ENCODE measurements at places on chromosomes 11 and 22.

- no peak for DNase-seq
Observed at GRCh38 chr22:36573815-36574363, 44.9 kb upstream of the EIF3D start.

- DNase-seq = no peak
Observed at GRCh38 chr11:100851584-100852152, 164.6 kb downstream of the ARHGAP42 start.

DNA sequence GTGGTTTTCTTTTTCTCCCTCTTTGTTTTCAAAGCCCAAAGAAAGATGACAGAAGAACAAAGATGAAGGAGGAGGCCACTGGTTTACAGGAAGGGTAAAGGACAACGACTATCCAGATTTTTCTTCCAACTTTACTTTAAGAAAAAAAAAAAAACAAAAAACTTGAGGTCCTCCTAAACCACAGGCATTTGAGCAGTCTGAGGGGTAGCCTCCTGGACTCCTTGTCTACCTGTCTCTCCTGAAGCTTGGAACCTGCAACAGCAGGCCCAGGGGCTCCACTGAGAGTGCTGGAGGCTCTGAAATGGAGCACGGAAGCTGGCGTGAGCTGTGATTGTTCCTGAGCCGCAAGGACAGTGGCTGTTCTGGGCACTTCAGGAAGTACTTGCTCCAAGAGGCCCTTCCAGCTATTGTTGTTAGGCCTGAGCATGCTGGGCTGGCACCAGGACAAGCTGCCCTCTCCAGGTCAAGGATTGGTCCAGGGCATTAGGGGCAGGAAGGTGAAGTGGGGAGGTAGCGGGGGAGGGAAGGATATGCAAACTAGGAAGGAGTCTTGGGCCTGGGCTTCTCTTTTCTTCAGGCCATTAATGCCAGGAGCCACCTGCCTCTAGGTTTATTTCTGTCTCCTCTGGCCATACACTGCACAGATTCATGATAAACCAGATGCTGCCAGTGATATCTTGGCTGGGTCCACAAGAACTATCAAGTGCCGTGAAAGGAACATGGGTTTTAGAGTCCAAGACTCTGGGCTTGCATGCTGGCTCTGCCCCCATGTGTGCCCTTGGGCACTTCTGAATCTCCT, 147.3 kb downstream of the CCDC34 start:
- no peak for DNase-seq

DNA sequence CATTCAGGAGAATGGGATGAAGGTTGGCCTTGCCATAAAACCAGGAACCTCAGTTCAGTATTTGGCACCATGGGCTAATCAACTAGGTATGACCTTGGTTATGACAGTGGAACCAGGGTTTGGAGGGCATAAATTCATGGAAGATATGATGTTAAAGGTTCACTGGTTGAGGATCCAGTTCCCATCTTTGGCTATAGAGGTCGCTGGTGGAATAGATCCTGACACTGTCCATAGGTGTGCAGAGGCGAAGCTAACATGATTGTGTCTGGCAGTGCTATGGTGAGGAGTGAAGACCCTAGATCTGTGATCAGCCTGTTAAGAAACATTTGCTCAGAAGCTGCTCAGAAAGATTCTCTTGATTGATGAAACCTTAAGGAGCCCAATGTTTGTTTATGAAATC, 5.7 kb downstream of the NF2 start:
- DNase-seq = no peak

DNA sequence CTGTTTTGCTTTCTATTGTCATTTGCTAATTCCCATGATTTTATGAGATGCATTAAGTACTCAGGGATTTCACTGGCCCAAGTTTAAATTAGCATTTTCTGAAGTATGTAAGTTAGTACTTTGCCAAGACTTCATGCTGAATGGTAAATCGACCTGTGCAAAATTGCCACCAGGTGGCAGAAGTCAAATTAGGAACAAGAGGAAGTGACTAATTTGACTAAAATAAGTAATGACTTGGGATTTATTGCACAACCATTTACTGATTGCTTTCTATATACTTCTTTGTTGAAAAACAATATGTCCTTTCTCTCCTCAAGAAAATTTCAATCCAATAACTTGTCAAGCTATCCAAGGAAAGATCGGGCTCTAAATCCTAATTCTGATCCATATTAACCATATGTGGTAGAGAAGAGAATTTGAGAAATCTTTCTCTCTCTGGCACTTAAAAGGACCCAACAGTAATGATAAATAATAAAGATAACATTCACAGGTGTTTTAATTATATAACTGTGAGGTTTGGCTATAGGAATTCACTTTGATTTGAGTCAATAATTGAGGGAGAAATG, 253.7 kb upstream of the CHORDC1 start:
- no peak for DNase-seq

DNA sequence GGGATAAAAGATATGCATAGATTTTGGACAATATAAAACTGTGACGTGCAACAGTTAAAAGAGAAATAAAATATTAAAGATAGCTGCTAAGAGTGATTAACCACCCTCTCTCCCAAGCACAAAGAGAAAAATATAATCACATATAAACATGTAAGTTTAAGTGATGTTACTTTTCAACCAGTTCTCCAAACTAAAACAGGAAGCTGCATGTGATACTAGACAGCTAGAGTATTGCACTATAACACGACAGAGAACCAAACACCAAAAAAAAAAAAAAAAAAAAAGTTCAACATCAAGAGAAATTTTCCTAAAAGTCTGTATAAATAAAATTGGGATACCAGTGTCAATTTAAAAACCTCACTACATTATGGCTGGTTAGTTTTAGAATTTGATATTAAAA, 79.1 kb downstream of the PICALM start:
- no peak for DNase-seq

- DNase-seq = no peak
Observed at GRCh38 chr11:27328614-27329013, 34.4 kb downstream of the CCDC34 start.

GRCh38 chr11:27391331-27392015, 28.5 kb upstream of the CCDC34 start:
- DNase-seq = no peak

- DNase-seq = no peak
Observed at GRCh38 chr11:14642873-14643696, 519 bp upstream of the PDE3B start.

DNA sequence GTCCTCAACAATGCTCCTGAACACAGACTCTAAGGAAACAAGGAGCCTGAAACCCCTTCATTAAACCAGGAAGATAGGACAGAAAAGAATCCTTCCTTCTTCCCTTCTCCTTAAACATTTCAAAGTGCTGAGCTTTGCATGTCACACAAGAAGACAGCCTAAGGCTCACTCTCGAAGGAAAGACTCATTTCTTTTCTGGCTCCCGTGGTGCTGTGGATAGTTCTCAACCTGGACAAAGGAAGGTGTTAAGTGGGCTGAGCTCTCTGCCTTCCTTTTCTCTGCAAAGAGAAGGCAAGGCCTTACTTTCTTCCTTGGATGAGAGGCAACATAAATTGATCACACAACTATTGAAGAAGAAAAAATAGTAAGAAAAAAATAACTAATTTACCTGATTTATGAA, 452.4 kb upstream of the DDI1 start:
- DNase-seq = no peak

- DNase-seq = no peak
Observed at GRCh38 chr22:16568425-16568758, 24.2 kb downstream of the CCT8L2 start.

DNA sequence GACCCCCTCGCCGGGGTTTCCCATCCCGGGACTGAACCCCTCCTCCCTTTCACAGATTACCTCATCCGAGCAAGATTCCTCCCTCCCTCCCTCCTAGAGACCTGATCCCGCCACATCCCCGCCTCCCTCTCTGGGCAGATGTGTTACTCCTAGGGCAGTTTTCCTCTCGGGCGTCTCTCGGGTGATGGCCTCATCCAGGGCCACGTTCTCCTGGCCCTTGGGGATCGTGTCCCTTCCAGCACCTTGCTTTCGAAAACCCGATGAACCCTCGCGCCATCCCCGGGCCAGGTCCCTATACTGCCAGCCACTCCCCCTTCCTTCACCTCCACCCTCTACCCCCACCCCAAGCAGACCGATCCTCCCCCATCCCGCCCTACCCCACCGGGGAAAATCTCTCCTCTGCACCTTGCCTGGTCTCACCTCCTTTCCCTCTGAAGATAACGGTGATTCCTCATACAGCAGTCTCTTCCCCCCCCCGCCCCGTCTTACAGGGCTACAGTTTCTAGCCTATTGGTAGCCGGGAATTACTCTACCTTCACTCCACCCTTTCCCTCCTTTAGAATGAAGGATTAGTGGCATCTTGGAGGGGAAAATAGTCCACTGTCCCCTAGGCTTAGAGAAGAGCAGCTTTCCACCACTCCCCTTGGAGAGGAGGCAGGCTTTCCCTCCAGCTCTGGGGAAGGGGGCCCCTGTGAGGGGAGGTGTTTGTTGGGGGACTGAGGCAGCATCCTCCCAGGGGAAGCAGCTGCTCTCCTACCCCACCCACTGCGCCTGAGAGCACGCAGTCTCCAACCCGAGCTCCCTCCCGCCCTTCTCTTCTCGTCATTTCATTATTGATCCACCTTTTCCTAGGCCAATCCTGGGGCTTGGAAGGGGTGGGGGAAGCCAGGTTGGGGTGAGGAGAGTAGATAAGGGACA, 1.2 kb downstream of the KMT2A start:
- no peak for DNase-seq

- DNase-seq = no peak
Observed at GRCh38 chr11:63843041-63843440, 4.1 kb downstream of the MARK2 start.

GRCh38 chr11:44446366-44446762, 119.1 kb upstream of the CD82 start:
- no peak for DNase-seq

- no peak for DNase-seq
Observed at GRCh38 chr11:39367534-39367933, 2091.9 kb downstream of the LRRC4C start.

- no peak for DNase-seq
Observed at GRCh38 chr11:19853920-19854319, 141.3 kb downstream of the NAV2 start.

DNA sequence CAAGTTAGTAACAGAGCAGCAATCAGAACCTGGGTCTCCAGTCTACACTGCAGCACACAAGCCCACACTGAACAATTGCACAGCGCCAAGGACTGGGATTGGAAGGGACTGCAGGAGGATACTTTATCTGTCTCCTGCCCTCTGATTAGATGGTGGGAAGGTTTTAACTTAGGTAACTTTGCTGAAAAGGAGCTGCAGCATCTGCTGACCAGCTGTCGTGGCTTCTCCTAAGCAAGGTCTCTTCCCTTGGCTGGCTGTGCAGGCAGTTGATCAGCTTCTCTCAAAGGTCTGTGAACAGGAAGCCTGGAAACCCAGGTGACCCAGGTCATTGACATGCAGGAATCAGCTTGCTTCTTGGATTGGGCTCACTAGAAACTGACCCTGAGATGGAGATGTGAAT, 82.4 kb downstream of the ISX start:
- DNase-seq = no peak

- DNase-seq = no peak
Observed at GRCh38 chr11:10892250-10892649, 34.4 kb upstream of the ZBED5 start.

- peak; percentile 21 for DNase-seq
Observed at GRCh38 chr11:100563541-100564280, 123.4 kb upstream of the ARHGAP42 start.

DNA sequence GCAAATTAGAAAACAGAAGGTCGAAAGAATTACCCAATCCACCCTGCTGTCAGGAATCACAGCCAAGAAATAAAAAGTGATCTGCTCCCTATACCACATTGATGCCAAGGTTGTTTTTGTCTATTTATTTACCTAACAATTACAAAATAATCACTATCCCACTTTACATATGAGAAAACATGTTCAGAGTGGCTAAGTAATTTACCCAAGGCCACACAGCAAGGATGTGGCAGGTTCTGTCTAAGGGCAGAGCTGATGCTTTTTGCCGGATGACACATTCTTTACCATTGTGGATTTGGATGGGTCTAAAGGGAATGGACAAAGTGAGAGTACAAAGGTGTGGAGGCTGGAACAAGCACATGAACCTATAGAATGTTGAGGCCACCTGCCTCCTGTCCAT, 460.7 kb downstream of the INSC start:
- DNase-seq = no peak

GRCh38 chr11:100676901-100677300, 10.2 kb upstream of the ARHGAP42 start:
- DNase-seq = no peak

- no peak for DNase-seq
Observed at GRCh38 chr22:30877662-30878515, 90.7 kb downstream of the MORC2 start.

DNA sequence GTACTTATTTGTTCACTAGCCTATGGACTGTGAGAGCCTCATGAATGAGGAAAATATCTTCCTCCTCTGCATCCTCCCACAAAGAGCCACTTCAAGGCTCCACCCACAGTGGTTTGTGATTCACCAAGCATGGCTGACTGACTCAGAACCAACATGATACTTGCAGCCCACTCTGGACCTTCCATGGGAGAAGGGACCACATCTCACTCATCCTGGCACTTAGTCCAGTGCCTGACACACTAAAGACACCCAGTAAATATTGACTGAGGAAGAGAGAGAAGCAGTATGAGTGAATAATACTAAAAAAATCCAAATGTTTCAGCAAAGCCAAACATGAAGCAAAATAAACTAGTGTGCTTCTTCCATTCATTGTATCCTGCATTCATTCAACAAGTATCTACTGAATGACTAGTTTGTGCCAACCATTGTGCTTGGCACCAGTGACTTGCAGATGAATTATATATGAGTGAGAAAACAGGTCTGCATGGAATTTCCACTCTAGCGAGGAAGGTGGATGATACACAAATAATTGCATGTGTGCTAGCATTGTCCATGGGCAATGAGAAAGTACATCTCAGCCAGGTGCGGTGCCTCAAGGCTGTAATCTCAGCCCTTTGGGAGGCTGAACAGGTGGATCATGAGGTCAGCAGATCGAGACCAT, 54.9 kb upstream of the BLID start:
- no peak for DNase-seq

DNA sequence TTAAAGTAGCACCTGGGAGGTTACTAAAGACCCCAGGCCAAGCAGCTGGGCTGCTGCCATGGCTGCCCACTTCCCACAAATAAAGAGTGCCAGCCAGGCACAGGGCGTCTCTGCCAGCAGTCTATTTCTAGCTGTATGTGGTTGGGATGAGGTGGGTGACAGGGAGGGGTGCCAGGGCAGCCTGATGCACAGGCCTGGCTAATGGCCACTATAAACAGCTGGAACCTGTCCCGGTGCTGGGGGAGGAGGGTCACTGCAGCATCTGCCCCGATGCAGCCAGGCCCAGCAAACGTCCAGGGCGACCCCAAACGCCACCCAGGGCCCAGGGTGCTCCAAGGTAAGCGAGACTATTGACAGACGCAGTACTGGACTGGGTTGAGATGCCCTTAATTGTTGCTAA, 37.4 kb downstream of the SCUBE1 start:
- DNase-seq = no peak
